ENCODE measurements at places on chromosomes 5 and 9. TPM values are rescaled to one million over a fixed set of nuclear protein-coding genes. Genes with fewer than 3 reads are reported as not detected.

EMB gene
- not detected for total RNA-seq

CDH9 gene
- not detected for total RNA-seq

KIF4B gene
- total RNA-seq, result under 0.01 TPM

MLANA gene
- not detected for total RNA-seq

SHISAL2B gene
- not detected for total RNA-seq

TCF7 gene
- total RNA-seq, result 3.0 TPM

TOMM5 gene
- 163 TPM for total RNA-seq

RASGRF2 gene
- 5.1 TPM for total RNA-seq

RAB24 gene
- total RNA-seq, result 29.8 TPM

C9orf50 gene
- total RNA-seq, result not detected

NR2F1-AS1 gene
- total RNA-seq, result 11.2 TPM

ESM1 gene
- total RNA-seq, result 6.6 TPM

IRX1 gene
- not detected for total RNA-seq

CCDC192 gene
- total RNA-seq, result not detected

C9orf78 gene
- total RNA-seq, result 49.3 TPM

RELL2 gene
- total RNA-seq, result 3.5 TPM
